ENCODE measurements at places on chromosomes 5 and 9.

- DNase-seq = no peak
These were observed 211.3 kb downstream of the NTRK2 start for GRCh38 chr9:84880835-84881234.

GRCh38 chr5:77843570-77844372 lies 67.6 kb upstream of the TBCA start:
- DNase-seq = peak; percentile 55

- DNase-seq = no peak
These were observed 29.4 kb upstream of the ADAMTS2 start for GRCh38 chr5:179374506-179375235.

GRCh38 chr5:138635265-138635664 lies 60.1 kb upstream of the HSPA9 start:
- DNase-seq = no peak

- no peak for DNase-seq
These were observed 1354.4 kb upstream of the C9orf72 start for GRCh38 chr9:28927691-28928090.

DNA sequence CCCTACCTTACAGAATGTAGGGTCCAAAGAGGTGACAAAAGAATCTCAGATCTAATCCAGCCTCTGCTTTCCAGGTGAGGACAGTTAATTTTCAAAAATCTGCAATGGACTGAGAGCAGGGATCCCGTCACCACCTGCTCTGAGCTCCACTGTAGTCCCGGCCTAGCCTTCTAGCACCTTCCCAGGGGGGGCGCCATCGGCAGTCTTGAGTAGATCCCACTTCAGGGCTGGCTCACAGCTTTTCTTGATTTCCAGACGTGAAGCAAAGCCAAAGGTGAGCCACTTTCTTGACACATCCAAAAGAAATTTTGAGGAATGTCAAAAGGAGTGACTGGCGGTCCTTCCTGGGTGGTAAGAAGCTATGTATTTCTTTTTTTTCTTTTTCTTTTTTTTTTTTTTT lies 114.1 kb downstream of the SYK start:
- DNase-seq = no peak
